ENCODE measurements at places on chromosomes 2 and 18.
A peak's percentile ranks its signal among the peaks of the same experiment; 100 is the strongest.

DNA sequence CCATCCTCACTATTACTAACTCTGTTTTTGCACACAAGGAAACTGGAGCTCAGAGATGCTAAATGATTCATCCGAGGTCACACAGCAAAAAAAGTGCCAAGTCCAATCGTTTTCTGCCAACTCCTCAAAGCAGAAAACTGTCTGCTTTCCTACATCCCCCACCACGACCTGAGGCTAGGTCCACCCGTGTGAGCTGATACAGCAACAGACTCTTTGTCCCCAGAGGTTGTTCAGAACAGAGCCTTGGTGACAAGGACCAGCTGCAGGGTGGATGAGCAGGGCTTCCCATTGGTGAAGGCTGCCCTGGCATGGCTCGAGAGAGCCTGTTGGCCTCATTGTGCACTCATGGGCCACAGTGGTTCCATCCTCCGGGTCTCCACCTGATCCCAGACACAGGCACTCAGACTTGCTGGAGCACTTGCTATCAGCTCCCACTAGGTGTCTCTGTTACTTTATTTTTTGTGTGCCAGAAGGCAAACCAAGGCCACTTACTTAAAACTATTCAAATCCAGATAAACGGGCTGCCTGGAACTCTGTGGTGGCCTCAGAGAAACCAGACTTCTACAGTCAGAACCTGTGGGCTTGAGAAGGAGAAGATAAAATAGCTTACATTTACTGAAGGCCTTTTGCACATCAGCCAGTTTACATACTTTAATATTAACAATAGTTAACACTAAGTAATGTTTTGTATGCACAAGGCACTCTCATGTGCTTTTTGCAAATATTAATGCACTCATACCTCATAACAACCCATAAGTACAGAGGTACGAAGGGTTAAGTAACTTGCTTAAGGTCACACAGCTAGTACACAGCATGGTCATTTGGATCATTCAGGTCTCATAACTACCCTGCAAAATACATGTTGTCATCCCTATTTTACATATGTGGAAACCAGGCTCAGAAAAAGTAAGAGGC, 62.9 kb upstream of the CTIF start:
- peak; percentile 78 for DNase-seq

DNA sequence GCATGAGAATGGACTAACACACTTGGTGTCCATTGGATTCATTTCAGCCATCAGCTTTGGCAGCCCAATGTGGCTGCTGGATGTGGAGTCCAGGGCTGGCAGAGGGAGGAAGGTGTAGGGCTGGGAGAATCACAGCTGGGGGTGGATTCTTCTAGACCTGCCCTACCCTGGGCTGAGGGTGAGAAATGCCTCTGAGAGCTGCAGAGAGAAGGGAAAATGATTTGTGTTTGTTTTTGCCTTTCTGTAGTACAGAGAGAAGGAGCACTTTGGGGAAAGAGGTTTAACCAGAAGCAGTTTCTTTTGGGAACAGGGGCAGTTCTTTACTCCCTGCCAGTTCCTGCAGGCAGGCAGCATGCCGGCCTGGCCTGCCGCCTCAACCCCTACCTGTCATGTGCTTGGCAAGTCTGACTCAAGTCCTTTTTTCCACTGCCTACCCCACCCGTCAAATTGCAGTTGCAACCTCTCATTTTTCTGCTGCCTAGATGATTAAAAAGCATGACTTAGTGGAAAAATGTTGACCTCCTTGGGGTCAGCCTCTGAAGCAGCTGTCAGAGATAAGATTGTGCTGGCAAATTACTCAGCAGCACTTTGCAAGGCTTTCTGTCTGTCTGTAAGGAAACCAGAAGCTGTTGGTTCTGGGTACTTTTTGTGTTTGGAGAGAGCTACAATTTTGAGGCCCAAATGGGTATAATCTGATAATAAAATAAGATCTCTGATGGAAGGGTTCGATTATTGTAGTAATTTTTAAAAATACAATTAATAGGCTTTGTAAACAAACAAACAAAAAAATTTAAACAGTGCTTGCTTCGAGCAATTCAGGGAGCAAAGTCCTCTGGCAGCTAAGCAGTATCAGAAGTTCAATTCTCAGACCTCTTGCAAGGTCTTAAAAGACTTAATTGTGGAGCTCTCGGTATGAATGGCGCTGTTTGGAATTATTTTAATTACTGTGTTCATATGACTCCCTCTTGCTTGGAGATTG, 21.7 kb downstream of the LBH start:
- peak; percentile 56 for DNase-seq

DNA sequence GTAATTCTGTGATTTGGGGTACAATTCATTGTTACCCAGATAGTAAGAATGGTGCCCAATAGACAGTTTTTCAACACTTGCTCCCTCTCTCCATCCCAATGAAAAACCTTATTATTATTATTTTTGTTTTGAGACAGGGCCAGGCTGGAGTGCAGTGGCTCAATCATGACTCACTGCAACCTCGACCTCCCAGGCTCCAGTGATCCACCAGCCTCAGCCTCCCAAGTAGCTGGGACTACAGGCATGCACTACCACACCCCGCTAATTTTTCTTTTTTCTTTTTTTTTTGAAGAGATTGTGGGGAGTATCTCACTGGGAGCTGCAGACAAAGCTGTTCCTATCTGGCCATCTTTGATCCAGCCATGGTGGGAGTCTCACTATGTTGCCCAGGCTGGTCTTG, 7.2 kb downstream of the TGFA start:
- DNase-seq: no peak

- peak; percentile 28 for DNase-seq
These were observed 68.7 kb downstream of the RHOB start for GRCh38 chr2:20515290-20516220.

GRCh38 chr2:37020212-37020886, 54.0 kb upstream of the STRN start:
- peak; percentile 81 for DNase-seq
